ENCODE measurements at places on chromosomes 5 and 9.
A peak's percentile ranks its signal among the peaks of the same experiment; 100 is the strongest.

- no peak for DNase-seq
Observed at GRCh38 chr5:164746723-164747122, 1241.3 kb downstream of the MAT2B start.

- DNase-seq: no peak
Observed at GRCh38 chr5:142589720-142590119, 96.2 kb downstream of the FGF1 start.

- no peak for DNase-seq
Observed at GRCh38 chr5:178372142-178372571, 139.6 kb upstream of the PHYKPL start.

DNA sequence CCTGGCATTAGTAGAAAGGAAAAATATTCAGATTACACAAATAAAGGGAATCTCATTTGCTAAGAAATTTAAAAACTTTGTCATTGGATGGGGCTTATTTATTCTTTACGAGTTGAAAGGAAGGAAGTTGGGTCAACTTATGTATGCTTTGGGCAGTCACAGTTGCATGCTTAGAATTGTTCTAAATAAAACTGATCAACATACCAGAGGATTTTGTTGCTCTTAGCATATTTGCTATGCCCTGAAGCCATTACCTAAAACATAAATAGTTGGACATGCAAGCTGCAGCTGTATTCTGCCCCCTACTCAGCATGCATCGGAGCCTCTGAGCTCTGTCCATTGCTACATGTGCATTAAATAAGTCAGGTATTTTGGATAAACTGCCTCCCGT is 172.7 kb upstream of the MEF2C start:
- no peak for DNase-seq

GRCh38 chr9:82513242-82513751 is 524.7 kb downstream of the SPATA31D1 start:
- DNase-seq: peak; percentile 57

DNA sequence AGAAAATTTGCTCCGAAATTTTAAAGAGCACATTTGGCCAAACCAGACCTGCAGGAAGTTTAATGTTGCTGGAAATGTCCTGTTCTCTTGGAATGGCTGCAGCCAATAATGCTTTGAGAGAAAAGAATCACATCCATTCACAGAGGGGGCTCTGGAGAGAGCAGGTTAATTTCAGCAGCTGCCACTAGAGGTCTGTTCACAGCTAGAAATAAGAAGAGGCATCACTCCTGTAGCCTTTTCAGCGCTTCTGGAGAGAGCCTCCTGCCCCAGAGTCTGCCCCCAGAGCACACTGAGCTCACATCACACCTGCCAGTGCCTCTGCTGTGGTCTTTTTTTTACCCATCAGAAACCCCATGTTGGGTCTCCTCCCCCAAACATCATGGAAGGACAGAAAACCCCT is 124.8 kb upstream of the RAD23B start:
- DNase-seq: no peak

DNA sequence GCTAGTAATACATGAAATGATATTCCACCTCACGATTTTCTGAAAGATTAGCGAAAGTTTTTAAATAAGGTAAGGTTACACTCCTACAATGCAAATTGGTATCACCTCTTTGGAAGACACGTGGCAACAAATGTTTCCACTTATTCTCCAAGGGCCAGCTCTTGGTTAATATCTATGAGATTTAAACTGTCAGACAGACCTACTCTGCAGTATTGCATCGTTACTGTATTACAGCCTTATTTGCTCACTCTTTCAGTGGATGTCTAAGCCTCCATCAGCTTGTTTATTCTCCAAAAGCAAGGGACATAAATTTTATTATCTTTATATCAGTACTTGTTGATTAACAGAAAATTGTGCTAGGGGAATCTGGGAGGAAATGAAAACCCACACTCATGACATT is 135.7 kb downstream of the MLLT3 start:
- no peak for DNase-seq

DNA sequence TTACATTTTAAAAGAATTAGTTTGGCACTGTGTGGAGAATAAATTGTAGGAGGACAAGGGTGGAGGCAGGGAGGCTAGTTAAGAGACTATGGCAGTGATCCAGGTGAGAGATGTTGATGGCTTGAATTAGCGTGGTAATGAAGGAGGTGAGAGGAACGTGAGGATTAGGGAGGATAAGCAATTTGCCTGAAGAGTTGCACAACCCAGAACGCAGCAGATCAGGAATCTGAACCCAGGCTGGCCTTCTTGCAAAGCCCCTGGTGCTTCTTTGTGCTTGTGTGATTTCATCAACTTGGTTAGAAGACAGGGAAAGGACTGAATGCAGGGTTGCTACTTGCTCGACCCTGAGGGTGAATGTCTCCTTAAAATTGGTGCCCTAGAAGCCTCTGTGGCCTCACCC is 6.9 kb upstream of the SCAMP1 start:
- no peak for DNase-seq

DNA sequence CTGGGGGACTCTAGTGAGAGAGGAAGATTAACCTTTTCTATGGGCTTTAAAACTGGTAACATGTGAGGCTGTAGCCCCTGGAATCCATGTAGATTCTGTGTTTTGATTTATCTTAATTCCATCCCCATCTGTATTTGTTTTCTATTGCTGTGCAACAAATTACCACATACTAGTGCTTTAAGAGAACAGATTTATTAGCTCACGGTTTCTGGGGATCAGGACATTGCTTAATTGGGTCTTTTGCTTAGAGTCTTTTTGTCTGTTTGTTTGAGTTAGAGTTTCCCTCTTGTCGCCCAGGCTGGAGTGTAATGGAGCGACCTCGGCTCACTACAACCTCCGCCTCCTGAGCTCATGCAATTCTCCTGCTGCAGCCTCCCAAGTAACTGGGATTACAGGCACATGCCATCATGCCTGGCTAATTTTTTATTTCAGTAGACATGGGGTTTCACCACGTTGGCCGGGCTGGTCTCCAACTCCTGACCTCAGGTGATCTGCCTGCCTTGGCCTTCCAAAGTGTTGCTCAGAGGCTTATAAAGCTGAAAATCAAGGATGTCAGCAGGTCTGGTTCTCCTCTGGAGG is 29.9 kb upstream of the GNA14 start:
- DNase-seq: no peak

GRCh38 chr9:92265154-92265553 is 28.3 kb downstream of the IARS1 start:
- DNase-seq: no peak

DNA sequence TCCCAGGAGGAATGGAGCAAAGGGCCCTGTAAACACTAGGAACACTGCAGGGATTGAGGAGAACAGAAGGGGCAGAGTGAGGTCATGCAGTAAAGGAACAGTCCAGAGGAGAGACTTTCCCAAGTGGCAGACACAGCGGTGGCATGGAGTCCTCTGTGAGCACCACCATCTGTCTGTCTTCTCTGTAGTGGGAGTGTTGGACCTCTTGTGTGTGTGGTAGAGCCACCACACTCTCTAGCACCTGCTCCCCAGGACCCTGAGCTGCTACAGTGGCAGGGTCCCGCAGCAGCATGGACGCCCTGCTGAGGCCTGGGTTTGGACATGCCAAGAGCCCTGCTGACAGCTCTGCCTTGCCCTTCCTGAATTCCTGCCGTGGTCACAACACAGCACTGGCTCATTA is 75.7 kb upstream of the LARP1 start:
- no peak for DNase-seq

DNA sequence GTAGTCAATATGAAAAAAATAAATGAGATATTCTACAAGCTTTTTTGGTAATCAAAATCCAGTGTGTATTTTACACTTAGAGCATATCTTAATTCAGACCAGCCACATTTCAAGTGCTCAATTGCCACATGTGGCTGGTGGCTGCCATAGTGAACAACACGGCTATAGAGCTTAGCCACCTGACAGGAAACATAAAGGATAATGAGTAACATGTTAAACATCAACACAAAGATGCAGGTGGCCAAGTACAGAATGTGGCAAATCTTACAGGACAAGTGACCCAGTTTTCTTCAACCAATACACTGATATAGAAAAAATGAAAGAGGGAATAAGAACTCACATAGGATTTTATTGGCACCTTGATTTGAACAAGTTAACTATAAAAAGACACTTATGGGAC is 61.4 kb downstream of the KIF24 start:
- DNase-seq: no peak

- no peak for DNase-seq
Observed at GRCh38 chr5:41738710-41739354, 131.4 kb downstream of the OXCT1 start.

DNA sequence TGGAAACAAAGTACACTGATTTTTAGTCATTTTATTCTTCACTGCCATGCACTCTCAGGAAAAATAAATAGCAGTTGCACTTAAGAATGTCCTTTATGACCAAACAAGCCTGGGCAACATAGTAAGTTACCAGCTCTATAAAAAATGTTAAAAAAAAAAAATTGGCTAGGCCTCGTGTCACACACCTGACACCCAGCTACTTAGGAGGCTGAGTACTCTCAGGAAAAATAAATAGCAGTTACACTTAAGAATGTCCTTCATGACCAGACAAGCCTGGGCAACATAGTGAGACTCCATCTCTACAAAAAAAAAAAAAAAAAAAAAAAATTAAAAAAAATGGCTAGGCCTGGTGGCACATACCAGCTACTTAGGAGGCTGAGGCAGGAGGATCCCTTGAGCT is 304.6 kb downstream of the SLCO4C1 start:
- DNase-seq: no peak

GRCh38 chr9:114829574-114830440 is 24.0 kb upstream of the TNFSF15 start:
- peak; percentile 60 for DNase-seq

GRCh38 chr5:140230373-140230772 is 55.4 kb downstream of the CYSTM1 start:
- DNase-seq: no peak

DNA sequence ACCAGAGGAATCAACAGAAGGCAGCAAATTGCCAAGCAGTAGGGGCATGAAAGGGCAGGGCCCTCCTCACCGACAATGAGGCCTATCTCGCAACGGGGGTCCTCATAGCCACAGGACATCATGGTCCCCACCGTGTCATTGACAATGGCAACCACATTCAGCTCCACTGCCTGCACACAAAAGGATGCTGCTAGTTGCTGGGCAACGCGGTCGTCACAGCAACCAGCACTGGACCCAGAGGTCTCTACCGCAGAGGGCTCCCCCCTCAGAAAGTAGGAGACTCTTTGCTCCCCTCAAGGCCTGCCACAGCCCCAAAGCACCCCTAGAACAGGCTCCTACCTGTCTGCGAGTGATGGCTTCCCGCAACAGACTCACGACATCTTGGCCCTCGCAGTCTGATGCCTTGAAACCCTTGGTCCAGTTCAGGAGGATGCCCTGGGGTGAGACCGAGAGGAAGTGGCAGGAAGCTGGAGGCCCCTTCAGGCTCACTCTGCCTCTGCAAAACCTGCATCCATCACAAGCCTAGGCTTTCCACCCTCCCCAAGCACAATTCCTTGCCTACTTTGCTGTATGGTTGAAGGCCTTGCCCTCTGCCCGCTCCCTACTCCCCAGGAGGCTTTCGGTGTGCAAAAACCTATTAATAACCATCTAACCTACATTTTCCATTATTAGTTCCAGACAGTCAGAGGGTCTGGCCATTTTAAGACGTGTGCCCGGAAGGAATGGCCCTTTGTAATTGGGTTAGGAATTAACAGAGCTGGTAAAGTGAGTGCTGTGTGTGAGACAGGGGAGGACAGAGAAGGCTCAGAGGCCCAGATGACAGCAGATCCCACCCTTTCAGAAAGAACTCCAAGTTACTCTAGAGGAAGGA is 15.2 kb downstream of the HK3 start:
- no peak for DNase-seq

DNA sequence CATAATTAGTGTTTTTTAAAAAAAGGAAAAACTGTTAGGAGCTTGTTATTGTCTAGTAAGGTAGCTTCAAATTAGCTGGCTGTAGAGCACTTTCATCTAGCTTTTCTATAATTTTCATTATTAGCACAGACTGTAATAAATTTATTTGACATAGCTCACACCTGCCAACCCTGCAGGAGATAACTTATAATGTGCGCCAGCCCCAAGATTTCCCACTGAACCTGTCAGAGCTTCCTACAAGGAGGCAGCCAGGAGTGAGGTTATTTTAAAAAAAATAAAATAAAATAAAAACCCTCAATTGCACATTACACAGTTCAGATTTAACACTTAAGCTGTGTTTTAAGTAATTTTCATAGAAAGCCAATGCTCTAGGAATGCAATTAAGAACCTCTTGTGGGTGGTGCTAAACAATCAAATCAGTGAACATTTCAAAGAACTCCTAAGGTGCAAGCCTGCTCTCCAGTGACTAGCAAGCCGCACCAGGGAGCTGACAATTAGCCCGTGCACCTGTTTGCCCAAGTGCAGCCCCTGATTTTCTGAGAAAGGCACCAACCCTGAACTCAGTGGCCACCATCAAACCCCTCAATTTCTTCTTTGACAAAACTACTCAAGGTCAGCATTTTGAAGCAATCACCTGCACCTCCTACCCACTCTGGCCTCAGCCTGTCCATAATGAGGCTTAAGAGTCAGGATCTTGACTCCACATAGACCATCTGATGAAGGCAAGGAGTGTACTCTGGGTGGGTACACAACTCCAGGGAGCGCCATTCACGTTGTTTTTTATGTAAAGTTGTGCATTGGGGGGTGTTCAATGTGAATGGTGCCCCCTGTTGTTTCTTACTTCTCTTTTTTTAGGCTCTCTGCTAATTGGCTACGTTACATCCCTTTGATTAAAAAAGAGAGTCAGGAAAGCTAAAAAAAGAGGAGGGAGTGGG is 385.3 kb upstream of the WWC1 start:
- no peak for DNase-seq

DNA sequence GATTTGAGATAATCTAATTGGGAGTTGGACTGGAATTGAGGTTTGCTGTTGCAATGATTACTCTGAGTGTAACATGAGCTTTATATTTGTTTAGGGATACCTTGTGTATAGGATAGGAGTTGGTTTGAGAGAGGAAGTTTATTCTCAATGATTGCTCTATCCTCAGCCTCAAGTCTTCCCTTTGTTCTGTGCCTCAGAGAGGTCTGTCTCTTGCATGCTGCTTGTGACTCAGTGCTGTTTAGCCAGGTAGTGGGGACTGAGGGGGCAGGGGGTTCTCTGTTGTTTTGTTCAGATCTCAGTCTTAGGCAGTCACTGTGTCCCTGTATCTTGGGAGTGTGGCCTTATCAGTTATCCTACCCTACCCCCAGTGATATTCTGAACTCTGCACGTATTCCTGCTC is 192.1 kb downstream of the SPATA31D1 start:
- DNase-seq: no peak

GRCh38 chr9:33787839-33788238 is 7.5 kb upstream of the PRSS3 start:
- no peak for DNase-seq

DNA sequence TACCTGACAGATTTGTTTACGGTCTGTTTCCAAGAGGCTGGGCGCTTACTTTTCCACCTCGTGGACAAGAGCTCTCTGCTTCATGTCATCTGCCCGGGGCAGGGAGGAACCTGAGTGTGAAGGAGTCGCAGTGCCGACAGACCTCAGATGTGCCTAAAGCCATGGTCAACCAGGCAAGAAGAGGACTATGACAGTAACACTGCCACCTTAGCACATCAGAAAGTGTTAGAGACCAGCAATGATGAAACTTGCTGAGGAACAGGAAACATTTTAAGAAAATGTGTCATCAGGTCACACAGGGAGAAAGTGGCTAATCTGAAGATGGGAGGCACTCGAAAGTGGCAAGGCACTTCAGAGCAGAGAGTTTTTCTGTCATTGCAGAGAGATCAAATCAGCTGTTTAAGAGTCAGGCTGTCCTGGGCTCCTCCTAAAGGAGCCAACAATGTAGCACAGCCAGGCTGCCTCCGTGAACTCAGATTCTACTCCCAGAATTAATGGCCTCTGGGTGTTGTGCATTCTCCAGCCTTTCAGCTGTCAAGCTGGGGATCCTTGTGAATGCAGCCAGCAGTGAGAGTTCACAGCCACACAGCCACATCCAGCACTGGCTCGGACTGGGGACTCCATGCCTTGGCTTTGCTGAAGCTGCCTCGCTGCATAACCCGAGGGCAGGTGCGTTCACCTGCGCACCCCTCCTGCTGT is 94.6 kb downstream of the RAPGEF1 start:
- DNase-seq: no peak

Measured in fibroblast of skin of right quadriceps (primary cell).